Brain microvascular endothelial cell (primary cell): ENCODE measurements at places on chromosomes 1 and 21.

- no peak for DNase-seq
Measured at GRCh38 chr1:203791498-203791897, 3.9 kb upstream of the ZBED6 start.

- no peak for DNase-seq
Measured at GRCh38 chr1:160030657-160031364, 979 bp downstream of the PIGM start.

DNA sequence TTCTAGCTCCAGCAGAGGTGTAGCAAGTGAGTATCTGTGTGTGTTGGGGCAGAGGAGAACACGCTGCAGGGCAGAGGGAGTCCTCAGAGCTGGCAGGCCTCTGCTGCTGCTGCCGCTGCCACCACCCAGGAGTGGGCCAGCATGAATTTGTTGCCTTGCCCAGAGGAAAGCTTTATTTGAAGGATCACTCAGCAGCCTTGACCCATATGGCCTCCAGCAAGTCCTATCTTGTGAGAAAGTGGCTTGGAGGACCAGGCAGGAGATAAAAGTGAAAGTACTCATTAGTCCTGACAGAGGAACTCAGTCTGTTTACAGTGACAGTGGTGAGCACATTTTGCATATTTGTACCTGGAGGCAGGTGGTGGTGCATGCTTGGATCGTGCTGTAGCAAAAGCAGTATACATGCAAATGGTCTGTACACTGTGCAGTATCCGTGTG, 3.1 kb downstream of the TRAF5 start:
- no peak for DNase-seq

DNA sequence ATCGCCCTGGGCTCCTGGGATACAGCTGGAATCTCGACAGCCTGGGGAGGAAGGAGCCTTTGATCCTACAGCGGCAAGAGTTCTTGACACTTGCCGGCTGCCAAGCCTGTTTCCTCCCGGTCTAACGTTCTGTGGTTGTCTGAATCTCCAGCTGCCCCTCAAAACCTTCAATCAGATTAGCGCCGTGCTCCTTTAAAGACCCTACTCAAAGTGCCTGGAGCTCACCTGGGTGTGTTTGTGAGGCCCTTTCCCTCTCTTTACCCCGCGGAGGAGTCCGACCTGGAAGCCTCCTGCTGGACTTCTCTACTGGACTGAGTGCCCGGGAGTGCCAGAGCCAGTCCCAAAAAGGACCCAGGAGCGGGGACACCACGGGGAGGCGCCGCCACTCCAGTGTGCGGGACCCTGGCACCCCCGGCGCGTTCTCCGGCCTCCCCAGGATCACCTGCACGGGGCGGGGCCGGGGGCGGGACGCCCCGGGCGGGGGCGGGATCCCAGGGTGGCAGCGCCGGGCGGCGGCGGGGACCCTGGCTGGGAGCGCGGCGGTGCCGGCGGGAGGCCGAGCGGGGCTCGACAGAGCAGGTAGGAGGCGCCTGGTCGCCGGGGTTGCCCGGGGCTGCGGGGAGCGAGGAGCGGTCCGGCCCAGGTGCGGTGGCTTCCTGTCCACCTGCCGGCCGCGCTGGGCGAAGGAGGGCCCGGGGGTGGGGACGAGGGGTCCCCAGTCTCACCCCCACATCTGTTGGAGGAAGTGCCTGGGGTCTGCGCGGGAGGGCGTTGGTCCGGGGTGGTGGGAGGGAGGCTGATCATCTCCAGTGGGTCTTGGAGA, at the start of gene NCMAP:
Gene NCMAP, plus strand, starts transcription at position 497 of the 823 bp plus-strand sequence. CDS start 39,344 bp downstream, outside the sequence.
- no peak for DNase-seq

DNA sequence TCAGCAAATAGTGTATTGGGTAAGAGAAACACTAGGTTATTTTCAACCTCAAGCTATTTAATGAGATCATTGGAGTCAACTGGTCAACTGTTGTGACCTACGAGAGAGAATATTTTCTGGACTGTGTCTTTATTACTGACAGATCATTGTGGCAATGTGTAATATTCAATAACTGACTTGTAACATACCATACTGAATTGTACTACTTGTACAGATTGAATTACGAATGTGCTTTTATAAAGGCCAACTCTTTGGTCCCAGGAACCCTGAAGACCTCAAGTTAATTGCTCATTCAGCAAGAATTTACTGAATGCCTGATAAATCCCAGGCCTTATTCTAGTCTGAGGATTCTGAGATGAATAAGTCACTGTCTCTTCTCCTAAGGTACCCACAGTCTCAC, 56.1 kb upstream of the CAMK1G start:
- DNase-seq = peak; percentile 38

- no peak for DNase-seq
Measured at GRCh38 chr1:38502758-38503157, 356.8 kb downstream of the RRAGC start.

DNA sequence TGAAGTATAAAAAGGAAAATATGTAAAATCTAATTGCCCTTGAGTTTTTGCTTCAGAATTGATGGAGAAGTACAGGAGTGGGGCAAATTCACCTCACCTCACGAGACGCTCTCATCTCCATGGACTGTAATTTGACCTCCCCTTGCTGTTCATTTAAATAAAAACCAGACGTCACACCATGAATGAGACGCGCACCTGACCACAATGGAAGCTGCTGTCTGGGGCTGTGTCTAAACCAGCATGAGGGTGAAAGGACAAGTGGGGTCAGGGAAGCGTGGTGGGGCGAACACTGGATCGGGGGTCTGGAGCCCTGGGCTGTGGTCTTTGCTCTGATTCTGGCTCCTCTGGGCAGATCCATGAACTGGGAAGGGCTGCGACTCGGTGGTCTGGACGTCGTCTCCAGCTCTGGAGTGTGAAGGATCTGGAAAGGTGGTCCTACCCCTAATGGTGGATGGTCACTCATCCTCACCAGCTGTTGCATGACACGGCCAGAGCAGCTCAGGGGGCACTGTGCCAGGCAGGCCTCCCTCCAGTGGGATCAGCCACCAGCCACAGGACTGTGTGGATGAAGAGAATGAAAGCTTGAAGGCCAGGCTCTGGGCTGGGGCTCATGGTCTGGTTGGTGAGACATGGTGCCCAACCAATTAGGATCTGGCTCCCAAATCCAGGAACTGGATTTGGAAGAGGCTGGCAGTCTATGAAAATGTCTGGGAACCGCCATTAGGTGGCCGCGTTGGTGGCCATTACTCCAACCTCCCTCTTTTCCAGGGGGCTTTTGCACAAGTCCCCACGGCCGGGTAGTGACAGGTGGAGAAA, 728.6 kb downstream of the PTPRU start:
- DNase-seq = no peak

GRCh38 chr1:43997295-43997999, 6.0 kb downstream of the CCDC24 start:
- DNase-seq = no peak

DNA sequence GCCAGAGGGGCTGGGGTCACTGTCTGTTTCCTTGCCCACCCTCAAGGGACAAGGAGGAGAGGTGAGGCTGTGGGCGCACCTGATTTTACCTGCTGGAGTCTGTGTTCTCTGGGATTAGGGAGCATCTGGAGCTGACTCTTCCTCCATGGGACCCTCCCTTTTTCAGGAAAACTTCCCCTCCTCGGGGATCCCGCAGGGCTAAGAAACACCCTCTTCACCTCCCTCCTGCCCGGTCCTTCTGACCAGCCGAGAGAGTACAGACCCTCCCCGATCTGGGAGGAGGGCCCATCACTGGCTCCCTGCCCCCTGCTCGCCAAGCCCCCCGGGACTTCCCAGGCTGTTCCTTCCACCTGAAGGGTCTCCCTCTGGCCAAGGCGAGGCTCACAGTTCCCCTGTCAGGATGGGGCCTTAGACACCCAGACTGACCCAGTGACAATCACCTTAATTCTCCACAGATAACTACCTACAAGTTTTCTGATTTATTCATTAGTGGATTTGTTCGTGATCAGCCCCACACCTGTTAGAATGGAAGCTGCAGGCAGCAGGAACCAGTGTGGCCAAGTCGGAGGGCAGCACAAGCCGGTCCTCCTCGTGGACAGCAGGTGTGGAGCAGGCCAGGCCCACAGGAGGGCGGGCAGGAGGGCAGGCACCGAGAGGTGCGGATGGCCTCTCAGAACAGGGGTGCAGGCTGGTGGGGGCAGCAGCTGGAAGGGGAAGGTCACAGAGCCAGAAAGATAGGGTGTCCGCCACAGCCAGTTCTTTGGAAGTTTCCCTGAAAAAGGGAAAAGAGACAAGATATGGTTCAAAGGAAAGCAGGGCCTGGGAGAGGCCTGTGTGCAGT, 15.9 kb upstream of the SAMD11 start:
- no peak for DNase-seq

DNA sequence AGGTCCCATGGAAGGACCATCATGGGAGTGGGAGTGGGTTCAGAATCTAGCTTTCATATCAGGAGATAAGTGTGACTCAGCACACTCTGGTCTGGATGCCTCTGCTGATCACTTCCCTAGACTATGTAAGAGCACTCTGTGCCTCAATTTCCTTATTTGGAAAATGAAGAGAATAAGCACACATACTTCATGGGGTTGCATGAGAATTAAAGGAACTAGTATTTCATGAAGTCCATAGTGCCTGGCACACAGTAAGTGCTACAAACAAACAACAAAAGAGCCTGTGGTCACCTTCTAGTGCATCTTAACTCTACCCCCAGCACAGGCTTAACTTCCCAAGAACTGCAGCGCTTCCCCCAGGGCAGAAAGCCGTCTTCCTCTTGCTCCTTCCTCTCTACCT, 9.6 kb upstream of the IL20 start:
- no peak for DNase-seq

DNA sequence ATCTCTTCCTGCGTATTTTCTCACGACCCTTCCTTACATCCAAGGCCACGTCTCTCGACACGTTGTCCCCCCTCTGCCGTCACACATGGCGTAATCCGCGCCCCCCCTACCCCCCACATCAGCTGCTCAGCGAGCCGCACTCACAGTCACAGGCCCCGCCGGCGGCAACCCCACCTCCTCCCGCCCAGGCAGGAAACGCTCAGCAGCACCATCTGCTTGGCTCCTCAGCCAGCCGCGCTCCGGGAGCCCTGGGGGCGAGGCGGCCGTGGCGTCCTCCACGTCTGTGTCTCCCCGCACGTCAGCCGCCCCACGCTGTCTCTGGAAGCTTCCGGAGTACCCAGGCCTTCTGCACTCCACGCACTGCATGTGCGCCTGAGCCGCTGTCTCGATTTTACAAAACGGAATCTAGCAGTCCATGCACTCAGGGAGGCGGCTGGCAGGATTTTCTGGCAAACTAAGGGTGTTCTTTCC, 64.6 kb downstream of the SIK1 start:
- peak; percentile 76 for DNase-seq

DNA sequence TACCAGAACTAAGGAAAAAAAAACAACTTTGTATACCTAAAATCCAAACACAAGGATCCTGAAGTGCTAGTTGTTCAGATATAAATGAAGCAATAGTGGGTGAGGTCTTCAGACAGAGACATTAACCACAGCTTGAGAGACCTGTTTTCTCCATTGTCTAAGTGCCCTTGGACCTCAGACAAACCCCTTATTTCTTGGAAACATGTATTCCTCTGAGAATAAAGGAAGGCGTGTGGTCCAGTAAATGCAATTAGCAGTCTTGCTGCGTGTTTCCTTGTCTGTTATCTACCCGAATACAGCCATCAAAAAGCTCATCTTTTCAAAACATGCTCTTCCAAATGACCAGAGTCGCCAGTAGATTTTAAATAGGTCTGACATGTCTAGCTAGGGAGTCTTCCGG, 291.1 kb upstream of the NFIA start:
- DNase-seq = no peak

DNA sequence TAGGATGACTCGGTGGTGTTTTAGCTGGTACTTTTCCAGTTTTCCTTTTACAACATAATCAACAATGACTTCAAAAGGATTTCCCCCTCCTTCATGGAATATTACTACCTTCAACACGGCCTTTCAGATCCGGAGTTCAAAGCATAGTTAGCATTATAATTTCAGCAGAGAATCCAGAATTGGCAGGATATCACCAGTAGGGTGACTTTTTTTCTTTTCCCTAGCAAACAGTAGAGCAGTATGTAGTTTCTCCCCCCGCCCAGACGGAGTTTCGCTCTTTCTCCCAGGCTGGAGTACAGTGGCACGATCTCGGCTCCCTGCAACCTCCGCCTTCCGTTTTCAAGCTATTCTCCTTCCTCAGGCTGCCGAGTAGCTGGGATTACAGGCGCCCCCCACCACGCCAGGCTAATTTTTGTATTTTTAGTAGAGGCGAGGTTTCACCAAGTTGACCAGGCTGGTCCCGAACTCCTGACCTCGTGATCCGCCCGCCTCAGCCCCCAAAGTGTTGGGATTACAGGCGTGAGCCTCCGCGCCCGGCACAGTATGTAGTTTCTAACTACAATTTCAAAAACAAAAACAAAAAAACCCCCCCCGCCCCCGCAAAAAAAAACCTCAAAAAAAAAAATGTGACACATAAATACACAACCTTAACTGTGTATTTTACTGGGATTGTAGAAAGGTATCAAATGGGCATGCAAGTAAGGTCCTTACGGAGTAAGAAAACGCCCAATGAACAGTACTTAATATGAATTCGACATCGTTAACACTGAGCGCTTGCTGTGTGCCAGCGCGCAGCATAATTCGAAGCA, 1.5 kb upstream of the COX20 start:
- peak; percentile 68 for DNase-seq

GRCh38 chr1:97119260-97120158, 397.9 kb downstream of the PTBP2 start:
- DNase-seq = no peak
